ENCODE measurements at places on chromosomes 4 and X. TPM values are rescaled to one million over a fixed set of nuclear protein-coding genes. Genes with fewer than 3 reads are reported as not detected.

- no peak overlapping the region for H3K27ac ChIP-seq
- H3K4me3 ChIP-seq, result no peak overlapping the region
- H3K36me3 ChIP-seq, result no peaks in the 10 kb centered on the region
- H3K27me3 ChIP-seq, result no peaks in the 10 kb centered on the region
- DNase-seq, result no peak
These were observed 77.4 kb downstream of the PDGFC start for GRCh38 chr4:156894234-156894633.

DNA sequence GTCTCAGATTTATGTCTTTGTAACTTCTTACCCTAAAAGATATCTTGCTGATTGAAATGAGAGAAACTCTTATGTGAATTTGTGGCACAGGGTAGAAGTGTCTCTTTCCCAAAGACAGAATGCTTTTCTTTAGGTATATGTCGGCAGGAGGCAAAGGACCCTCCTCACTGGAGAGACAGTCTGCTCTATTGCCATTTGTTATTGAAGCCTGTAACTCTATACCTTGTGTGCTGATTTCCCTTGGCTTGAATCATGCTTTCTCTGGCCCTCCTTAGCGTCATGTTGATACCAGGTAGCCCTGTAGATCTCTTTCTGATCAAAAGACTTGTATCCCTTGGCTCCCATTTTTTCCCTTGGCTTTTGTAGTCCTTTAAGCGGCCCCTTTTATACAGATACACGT, 284.3 kb downstream of the CXXC4 start:
- no peak overlapping the region for H3K27ac ChIP-seq
- H3K4me1 ChIP-seq, result no peaks in the 10 kb centered on the region
- no peak overlapping the region for H3K4me3 ChIP-seq
- no peaks in the 10 kb centered on the region for H3K36me3 ChIP-seq

- peak overlapping the region; percentile 71 for H3K4me3 ChIP-seq
- H3K4me1 ChIP-seq, result peaks cover 53% of the 10 kb centered on the region
- no peak overlapping the region for H3K27ac ChIP-seq
- peak; percentile 59 for DNase-seq
- H3K27me3 ChIP-seq, result no peaks in the 10 kb centered on the region
- H3K36me3 ChIP-seq, result no peaks in the 10 kb centered on the region
These were observed 176.5 kb downstream of the QDPR start for GRCh38 chr4:17335371-17335770.

GRCh38 chrX:77776659-77777058, 9.4 kb downstream of the ATRX start:
- no peaks in the 10 kb centered on the region for H3K36me3 ChIP-seq
- H3K4me1 ChIP-seq, result peaks cover 28% of the 10 kb centered on the region
- H3K4me3 ChIP-seq, result no peak overlapping the region
- no peaks in the 10 kb centered on the region for H3K27me3 ChIP-seq

DNA sequence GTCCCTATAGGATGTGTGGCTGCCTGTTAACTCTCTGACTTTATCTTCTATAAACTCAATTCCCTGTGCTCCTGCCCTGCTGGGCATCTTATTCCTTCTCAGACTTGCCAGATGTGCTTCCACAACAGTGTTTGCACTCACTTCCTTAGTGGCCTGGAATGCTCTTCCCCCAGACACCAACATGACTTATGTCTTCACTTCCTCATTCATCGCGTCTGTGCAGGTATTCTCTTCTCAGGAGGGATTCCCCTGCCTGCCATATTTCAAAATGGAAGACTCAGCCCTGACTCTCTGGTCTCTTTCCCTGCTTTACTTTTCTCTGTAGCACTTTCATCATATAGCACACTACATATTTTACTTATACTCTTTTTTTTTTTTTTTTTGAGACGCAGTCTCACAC, 344.0 kb downstream of the CENPC start:
- no peak overlapping the region for H3K27ac ChIP-seq
- DNase-seq, result no peak
- H3K27me3 ChIP-seq, result no peaks in the 10 kb centered on the region
- H3K4me3 ChIP-seq, result no peak overlapping the region

DNA sequence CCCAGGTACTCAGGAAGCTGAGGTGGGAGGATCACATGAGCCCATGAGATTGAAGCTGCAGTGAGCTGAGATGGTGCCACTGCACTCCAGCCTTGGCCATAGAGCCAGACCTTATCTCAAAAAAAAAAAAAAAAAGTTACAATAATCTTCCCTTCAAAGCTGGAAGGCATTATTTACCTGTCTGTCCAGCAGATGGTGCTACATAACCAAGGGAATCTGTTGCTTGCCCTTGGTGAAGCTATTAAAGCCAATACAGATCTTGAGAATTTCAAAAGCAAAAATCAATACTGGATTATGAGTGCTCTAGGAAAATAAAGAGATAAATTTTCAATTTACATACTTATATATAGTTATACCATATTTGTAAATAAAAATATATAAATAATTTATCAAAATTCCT, 25.9 kb downstream of the PKD2 start:
- H3K27ac ChIP-seq, result no peak overlapping the region
- DNase-seq, result peak; percentile 42
- H3K4me1 ChIP-seq, result peaks cover 17% of the 10 kb centered on the region
- no peaks in the 10 kb centered on the region for H3K27me3 ChIP-seq

The PLAC1 gene
- total RNA-seq, result 1.3 TPM

The BTK gene
- total RNA-seq, result 1.9 TPM

The RNF212 gene
- 2.3 TPM for total RNA-seq
